ENCODE measurements at places on chromosomes 4 and X. TPM values are rescaled to one million over a fixed set of nuclear protein-coding genes. Genes with fewer than 3 reads are reported as not detected.
A peak's percentile ranks its signal among the peaks of the same experiment; 100 is the strongest.

DNA sequence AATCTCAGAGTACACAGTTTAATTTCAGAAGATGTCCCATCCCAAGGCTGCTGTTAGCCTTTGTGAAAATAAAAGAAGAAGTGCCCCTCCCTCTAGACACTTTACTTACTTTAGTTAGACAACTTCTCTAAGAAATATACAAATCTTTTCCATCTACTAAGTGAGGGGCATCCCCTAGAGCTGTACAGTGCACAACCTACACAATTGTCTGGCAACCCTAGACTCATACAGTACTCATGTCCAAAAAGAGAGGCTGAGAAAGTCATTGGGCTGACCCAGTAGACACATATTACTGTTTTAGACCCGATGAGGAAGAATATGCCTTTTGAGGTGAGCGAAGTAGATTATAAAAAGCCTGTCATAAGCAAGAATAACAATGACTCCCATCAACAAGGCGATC is 297.6 kb downstream of the IDS start:
- DNase-seq = no peak

Gene ALB
- not detected for total RNA-seq

- DNase-seq = no peak
Observed at GRCh38 chr4:17027495-17027894, 129.1 kb upstream of the LDB2 start.

DNA sequence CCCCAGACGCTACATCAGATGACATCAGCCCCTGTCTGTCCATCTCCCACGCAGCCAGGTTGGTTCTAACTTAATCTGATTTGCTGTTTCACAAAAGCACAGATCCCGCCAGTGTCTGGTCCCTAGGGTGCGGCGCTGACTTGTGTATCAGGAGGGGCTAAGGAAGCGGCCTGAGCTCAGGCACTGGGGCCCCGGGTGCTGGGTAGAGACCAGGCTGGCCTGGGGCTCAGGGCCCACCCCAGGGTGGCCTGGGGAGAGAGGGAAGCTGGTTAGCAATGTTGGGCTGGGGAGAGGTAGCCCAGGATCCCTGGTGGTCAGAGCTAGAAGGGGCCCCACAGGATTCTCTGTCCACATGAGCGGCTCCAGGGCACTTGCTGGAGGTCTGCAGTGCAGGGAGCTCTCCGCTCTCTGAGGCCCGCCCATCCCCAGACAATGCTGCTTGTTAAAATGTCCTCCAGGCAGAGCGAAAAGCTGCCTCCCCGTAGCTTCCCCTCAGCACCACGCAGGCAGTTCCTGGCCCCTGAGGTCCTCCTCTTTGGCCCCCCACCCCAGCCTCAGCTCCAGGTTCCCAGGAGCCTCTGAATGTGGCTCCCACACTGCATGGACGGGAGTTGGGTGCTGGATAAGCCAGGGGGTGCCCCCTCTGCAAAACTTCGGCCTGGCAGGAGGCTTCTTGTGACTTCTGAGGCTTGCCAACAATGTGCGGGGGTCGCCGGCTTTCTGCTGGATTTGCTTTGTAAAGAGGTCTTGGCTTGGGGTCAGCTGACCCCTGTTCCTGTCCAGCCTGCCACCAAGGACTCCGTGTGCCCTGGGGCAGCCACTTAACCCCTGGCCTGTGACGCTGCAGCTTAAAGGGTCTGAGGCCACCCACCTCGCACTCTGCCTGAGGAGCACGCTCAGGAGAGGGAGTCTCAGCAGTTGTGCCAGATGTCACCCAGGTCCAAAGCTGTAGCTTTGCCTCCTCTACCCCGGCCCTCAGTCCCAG is 112.9 kb downstream of the CPZ start:
- no peak for DNase-seq

DNA sequence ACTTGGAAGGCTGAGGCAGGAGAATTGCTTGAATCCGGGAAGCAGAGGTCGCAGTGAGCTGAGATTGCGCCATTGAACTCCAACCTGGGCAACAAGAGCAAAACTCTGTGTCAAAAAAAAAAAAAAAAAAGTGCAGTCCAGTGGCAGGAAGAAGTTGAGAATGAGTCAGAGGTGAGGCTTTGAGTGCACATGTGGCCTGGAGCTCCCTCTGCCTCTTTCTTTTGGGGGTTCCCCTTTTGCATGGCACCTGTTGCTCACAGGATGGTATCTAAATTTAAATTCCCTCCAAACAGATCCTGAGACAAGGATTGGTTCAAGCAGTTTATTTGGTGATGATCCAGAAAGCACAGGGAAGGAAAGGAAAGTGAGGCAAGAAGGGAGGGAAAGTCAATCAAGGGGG is 151.4 kb upstream of the STX18 start:
- DNase-seq = no peak

DNA sequence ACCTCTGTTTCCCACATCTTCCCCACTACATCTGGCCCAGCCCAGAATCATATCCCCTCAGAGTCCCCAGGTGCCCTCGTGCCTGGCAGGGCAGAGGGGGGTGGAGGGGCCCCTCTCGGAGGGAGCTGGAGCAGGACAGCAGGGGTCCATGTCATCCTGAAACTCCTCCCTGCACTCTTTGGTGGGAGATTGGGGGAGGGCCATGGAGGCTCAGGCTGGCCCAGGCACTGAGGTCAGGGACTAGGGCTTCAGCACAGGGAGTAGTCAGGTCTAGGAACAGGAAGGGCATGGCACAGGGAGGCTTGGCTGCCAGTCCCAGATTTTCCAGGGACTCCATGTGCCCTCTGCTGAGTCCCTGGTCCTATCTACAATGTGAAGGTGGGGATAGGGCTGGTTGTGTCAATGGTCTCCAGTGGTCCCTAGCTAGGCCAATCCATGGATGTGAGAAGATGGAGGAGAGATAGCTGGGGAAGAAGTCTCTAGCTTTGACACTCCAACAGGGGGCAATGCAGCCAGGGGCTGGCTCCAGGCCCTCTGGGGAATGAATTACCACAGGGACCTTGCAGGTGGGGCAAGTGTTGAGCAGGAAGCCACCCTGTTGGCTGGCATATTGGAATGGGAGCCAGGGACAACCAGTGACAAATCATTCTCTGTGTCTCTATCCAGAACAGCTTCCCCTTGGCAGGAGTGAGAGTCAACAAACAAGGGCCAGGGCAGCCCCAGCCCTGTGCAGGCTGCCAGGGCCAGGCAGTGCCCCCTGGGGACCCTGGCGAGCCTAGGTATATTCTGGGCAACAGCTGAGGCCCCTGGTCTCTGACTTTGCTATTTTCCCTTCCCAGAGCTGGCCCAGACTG is 154.4 kb downstream of the EFNB1 start:
- DNase-seq = no peak

DNA sequence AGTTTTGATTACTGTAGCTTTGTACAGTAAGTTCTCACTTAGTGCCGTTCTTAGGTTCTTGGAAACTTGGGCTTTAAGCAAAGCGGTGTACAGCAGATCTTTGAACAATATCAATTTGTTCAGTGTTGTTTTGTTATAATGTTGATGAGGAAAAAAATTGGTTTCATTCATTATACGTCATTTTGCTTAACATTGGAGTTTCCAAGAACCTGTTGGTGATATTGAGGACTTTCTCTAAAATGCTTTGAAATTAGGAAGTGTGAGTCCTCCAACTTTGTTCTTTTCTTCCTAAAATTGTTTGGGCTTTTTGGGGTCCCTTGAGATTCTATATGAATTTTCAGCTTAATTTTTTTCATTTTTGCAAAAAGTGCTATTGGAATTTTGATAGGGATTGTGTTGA is 49.1 kb downstream of the STAG2 start:
- no peak for DNase-seq

Gene FAM149A
- 0.30 TPM for total RNA-seq

DNA sequence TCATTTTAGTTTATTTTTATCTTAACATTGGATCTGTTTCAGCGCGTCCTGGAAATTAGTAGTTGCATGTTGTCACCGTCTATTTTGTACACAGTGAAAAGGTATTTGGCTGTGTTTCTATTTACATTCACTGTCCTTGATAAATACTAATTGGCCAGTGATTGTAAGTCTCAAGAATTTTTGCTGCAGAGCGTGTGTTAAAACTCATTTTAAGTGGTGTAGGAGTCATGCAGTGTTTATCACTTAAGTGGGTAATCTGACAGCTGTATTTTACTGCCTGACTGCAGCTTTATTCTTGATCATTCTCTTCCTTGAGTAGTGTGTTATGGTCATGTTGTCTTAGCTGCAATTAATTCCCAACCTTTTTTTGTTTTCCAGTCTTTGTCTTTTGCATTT is 9.8 kb downstream of the GUCY1A1 start:
- DNase-seq = no peak

- no peak for DNase-seq
Observed at GRCh38 chrX:154531626-154532025, 15.0 kb downstream of the G6PD start.

DNA sequence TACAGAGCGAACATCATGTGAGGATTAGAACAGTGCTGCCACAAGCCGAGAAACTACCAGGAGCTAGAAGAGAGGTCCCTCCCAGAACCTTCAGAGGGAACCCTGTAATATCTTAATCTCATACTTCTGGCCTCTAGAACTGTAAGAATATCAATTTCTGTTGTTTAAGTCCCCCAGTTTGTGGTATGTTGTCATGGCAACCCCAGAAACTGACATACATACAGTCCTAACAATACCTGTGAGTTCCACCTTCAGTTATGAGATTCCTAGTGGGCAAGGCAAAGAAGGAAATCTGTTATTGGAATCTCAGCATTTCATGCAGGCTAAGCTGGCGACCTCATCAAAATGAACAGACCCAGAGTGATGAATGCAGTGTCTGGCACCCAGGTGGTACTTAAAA is 42.5 kb downstream of the ZBTB49 start:
- no peak for DNase-seq

- DNase-seq = no peak
Observed at GRCh38 chr4:185775792-185776555, 36.0 kb downstream of the SORBS2 start.

- DNase-seq = no peak
Observed at GRCh38 chrX:50971395-50971794, 60.9 kb downstream of the BMP15 start.

Gene STAP1
- 18.9 TPM for total RNA-seq

Gene XAGE2
- total RNA-seq = not detected

Gene POU4F2
- not detected for total RNA-seq

DNA sequence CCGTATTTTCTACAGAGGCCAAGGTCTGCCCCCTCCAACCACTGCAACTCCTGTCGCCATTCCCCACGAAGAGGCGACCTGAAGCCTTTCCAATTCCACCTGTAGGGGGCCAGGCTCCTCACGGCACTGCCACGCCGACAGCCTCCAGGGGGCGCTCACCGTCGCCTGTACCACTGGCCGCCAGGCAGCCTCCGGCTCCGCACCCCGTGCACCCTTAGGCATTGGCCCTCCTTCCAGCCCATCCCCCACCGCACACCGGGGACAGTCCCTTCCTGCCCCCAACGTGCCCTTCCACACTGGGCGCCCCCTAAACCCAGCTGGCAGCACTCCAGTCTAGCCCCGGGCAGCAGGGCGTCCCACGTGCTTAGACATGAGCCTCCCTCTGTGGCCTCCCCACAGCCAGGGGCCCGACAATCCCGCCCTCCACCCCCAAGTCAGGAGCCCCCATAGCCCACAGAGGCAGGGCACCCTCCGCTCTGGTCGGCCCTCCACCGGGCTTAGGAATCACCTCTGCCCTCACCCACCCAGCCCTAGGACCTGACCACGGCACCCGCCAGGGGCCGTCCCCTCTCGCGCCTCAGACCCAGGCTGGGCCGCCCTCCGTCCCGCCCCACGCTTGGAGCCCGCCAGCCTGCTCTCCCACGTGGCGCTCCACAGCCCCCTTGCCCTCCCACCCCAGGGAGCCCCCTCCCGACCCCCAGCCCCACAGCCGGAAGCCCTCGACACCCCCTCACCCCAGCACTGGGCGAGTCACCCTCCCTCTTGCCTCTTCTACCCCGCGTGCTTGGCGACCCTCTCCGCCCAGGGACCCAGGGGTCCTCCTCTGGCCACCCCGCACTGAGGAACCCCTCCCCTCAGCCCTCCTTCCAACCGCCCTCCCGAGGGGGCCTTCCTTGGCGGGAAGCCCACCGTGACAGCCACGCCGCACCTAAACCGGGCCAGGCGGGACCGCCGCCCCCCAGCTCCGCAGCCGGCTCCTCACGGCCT is 711 bp downstream of the PNMA6E start:
- peak; percentile 37 for DNase-seq

Gene PSAPL1
- not detected for total RNA-seq

GRCh38 chrX:49276671-49277534 is 7.3 kb downstream of the PPP1R3F start:
- no peak for DNase-seq

- no peak for DNase-seq
Observed at GRCh38 chr4:65798498-65799127, 128.3 kb upstream of the EPHA5 start.

GRCh38 chr4:150316332-150317205 is 238.3 kb downstream of the DCLK2 start:
- DNase-seq = no peak

DNA sequence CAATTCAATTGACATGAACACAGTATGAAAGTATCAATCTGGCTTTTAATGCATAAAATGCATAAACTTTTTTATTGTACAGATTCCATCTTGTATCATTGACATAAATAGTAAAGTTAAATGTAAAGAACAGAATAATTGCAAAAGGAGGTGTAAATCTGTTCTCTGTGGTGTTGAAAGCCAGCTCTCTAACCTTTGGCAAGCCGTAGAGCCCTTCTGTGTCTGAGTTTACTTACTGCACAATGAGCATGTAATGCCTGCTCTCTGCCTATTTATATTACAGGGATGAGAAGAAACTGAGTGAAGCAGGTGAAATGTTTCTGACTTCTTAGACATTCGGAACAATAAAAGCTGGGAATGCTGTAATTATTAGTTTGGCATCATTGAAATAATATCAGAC is 389.3 kb upstream of the EPHA5 start:
- DNase-seq = no peak

DNA sequence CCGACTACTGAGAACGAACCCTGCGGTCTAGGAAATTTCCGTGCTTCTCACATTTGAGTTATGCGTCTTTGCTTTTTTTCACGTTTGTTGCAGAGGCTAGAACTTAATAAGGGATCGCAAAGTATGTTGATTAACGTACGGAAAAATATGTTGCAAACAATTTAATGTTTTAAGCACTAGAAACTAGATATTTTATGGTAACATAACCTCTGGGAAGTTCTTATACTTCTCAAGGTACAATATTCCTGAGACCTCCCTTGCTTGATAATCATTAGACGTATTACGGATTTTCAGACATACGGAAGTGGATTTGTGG is 639 bp upstream of the PRDM5 start:
- no peak for DNase-seq

Gene CYLC1
- not detected for total RNA-seq

DNA sequence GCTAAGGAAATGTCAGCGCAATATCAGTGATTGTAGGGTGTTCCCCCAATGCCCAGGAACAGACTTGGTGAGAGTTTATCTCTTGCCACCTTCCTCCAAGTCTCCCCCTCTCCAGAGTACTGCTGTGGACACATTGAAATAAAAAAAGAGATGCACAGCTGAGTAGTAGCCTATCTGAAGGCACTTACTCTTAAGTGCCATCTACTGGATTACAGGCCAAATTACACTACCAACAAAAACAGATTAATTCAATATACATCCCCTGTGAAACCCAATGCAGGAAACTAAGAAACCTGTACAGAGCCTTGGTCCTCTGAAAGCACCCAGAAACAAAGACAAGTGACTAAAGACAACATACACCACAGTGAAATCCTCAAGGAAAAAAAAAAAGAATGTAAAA is 460.3 kb downstream of the ZIC3 start:
- no peak for DNase-seq

GRCh38 chrX:15931362-15931761 is 76.7 kb upstream of the AP1S2 start:
- DNase-seq = no peak

Gene SLIT2
- 0.02 TPM for total RNA-seq

Gene SRD5A3
- 32.4 TPM for total RNA-seq

GRCh38 chr4:19982556-19982955 is 269.1 kb upstream of the SLIT2 start:
- no peak for DNase-seq

Gene GPRASP2
- total RNA-seq = 0.23 TPM
